HFF-Myc (cell line): ENCODE measurements at places on chromosomes 12 and 14.

DNA sequence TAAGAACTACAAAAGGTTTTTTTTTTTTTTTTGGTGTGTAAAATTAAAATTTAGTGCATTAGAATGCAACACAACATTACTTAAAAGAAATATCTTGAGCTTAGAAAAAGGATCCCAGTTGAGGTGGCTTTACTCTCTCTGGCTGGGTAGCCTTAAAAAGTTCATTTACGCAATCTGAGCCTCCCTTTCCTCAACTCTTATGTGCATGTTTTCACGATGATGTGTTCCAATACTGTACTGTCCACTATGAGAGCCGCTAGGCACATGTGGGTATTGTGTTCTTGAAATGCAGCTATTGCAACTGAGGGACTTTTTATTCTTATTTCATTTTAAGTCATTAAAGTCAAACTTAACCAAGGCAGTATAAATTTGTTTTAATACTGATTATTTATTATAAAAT is 460.9 kb upstream of the SYT1 start:
- DNase-seq, result no peak

DNA sequence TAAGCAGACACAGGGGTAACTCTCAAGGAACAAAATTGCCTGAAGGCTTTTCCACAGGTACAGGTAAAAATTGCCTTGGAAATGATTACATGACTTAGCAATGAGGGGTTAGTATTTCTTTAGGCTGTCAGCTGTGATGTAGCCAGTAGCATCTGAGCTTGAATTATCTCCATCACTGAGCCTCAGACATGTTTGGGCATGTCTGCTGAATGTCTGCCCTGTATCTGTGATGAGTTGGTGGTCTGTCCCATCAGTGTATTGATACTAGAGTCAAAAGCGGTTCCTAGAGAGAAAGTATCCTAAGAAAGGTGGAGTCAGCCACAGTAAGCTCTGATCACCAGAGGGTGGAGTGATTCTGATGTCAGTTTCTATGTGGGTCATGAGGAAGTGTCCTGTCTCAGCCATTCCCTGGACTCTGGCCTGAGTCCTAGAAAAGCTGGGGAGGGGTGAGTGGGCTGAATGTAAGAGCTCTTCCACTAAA is 16.3 kb downstream of the AKAP6 start:
- DNase-seq, result no peak

DNA sequence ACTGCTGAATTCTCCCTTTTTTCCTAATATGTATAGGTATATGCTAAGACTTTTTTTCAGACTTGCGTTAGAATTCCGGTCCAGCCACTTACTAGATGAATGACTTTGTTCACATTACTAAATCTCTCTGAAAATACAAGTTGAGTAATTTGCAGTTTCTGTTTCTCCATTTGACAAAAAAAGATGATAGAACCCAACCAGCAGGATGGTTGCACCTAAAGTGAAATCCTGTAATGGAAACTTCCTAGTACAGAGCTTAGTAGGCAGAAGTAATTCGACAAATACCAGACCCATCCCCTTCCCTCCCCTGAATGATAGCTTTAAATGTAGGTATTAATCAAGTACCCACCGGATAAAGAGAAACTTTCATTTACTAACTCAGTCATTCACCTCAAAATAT is 113.6 kb upstream of the RAP1B start:
- no peak for DNase-seq

- no peak for DNase-seq
Measured at GRCh38 chr12:60201891-60202290, 606.1 kb downstream of the SLC16A7 start.
